ENCODE measurements at places on chromosomes 1 and 21.

GRCh38 chr1:112881742-112882127 lies 74.3 kb downstream of the SLC16A1 start:
- no peak for DNase-seq

GRCh38 chr1:22876359-22877111 lies 96.1 kb downstream of the LACTBL1 start:
- no peak for DNase-seq

DNA sequence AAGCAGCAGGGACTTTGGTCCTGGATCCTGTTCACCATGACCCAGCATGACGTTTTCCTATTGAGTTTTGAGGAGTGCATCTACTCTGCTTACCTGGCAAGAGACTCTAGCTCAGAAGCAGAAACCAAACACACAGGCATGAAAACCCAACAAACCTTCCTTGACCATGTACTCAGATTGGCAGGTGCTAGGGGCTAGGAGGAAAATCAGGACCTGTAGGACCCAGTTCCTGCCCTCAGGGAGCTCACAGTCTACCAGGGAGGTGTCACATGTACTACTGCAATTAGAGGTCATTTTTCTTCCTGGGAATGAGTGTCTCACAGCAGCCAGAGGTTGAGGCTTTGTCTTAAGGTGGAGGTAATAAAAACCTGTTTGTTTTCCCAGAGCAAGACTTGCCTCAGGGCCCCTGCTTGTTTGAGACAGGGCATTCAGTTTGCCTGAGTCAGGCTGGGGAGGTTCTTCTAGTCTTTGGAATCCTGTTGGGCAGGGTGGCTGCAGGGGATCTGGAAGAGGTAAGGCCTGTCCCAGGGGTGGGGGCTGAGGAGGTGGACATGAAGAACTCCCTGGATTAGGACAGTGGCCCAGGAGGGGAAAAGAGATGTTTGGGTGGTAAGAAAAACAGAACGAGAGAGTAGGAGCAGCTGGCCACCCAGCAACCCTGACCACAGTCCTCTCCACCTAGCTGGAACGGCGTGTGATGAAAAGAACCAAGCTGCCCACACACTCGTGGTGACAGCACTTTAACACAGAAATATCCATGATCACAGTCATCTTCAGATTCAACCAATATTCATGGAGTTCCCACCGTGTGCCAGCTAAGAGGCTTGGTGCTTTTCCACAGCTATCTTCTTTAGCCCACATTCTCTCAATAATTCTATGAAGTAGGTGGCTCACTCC lies 30.8 kb downstream of the IER5 start:
- DNase-seq = no peak

GRCh38 chr1:245585252-245585959 lies 430.6 kb downstream of the KIF26B start:
- no peak for DNase-seq

- DNase-seq = no peak
Observed at GRCh38 chr1:8089535-8090228, 63.6 kb upstream of the ERRFI1 start.

DNA sequence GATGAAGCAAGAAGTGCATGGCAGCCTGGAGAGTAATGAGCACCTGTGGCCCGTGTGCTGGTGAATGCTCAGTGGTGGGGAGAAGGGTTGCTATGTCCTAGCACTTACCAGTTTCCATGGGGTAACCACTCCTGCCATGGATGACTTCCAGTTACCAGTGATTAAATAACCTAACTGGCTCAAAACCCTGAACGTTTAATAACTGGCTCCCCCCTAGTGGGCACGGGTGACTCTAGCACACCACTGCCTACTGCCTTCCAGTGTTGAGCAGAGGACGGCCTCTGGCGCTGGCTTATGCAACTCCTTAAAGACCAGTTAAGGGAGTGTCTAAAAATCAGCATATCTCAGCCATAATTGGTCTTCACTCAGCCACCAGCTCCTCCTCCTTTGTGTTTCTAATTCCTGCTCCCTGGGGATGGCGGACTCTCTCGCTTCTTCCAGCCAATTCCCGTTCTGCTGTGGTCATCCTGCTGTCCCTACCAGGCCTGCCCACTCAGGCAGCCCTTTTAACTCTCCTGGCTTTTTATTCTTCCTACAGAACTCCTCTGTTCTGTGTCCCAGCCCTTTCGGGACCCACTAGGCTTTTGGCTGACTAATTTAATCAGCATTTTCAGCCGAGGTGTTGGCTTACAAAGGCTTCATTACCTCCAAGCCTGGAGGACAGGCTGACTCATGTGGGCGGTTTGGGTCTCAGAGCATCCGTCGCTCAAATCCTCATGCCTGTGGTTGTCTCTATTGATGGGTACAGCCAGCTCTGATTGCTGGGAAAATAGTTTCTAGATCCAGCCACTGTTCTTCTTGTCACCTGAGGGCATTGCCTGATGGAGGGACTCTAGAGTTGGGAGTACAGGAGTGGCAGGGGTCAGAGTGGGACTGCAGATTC lies 332.4 kb downstream of the CAMTA1 start:
- peak; percentile 50 for DNase-seq

DNA sequence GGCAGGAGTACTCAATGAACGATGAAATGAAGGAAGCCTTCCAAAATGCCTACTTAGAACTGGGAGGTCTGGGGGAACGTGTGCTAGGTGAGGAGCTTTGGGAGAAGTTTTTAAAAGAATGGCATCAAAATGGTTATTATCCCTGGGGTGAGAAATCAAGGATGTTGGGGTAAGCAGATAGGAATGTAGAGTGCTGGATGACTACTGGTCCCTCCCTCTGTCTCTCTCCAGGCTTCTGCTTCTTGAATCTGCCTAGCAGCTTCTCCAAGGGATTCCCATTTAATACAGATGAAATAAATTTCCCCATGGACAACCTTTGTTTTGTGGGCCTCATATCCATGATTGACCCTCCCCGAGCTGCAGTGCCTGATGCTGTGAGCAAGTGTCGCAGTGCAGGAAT lies 19.0 kb upstream of the CASQ1 start:
- DNase-seq = no peak

DNA sequence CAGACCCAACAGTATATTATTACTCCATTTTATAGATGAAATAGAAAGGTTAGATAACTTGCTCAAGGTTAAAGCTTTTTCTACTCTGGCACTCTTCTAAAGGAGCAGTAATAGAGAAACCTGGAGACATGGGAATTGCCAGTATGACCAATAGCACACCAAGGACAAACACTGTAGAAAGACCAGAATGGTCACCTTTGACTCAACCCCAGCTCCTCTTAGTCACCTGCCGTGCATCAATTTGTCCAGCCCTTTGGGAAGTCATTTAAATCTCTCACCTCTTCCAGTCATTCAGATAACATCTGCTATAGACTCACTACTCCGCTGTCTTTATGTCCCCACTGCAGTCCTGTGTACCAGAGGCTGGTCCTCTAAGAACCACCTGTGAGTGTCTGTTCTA lies 23.9 kb upstream of the SLC44A3 start:
- DNase-seq = no peak

- no peak for DNase-seq
Observed at GRCh38 chr1:160978510-160978927, 23.9 kb upstream of the ITLN2 start.

DNA sequence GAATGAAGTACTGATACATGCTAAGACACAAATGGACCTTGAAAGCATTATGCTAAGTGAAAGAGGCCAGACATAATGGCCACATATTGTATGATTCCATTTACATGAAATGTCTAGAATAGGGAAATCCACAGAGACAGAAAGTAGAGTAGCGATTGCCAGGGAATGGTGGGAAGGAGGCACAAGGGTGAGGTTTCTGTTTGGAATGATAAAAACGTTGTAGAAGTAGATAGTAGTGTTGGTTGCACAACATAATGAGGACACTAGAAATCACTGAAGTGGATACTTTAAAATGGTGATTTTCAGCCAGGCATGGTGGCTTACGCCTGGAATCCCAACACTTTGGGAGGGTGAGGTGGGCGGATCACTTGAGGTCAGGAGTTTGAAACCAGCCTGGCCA lies 97.6 kb upstream of the VANGL1 start:
- DNase-seq = no peak

GRCh38 chr1:205523261-205523890 lies 18.9 kb downstream of the CDK18 start:
- DNase-seq = no peak

DNA sequence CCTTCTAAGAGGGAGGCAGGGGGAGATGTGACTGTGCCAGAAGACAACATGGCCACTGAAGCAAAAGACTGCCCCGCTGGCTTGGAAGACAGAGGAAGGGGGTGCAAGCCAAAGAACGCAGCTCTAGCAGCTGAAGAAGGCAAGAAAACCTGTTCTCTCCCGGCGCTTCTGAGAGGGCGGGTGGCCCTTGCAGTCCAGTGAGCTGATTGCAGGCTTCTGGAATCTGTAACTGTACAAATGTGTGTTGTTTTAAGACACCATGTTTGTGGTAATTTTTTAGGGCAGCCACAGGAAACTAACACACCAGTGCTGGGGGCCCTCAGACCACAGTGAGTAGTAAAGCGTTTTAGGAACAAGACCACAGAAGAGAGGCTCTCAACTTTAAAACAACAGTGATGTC lies 47.0 kb downstream of the CD46 start:
- DNase-seq = peak; percentile 68

DNA sequence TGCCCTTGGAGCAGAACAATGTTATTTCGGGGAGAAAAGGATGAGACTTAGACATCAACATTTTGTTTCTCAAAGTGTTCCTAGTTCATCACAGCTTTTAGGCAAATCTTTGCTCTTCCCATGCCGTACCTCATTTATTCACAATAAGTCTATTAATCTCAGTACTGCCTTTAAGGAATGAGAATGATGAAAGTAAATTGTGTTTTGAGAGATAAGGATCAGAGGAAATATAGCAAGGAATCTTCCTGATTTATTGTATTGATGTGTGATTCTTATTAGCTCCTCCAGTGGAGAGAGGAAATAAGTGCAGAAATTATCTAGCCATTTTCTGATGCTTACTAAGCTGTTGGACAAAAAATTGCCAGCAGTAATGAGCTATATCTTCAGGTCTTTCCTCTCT lies 2.0 kb downstream of the POLR3C start:
- DNase-seq = peak; percentile 40

DNA sequence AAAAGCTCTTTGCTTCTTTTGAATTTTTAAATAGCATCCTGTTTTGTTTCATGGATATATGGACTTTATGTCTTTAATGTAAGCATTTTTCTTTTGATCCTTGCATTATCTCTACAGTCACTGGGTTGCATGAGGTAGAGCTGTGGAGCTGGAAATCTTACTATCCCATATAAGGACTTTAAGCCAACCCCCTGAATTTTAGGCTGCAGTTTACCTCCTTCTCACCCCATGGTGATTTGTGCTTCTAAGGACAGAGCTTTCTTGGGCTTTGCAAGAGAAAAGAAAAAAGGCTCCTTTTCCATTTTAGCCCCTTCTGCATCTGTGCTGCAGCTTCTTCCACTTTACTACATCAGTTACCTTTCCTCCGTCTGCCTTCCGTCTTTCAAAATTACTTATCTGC lies 373.8 kb downstream of the HHAT start:
- no peak for DNase-seq
